ENCODE measurements at places on chromosomes 3 and 15.
A peak's percentile ranks its signal among the peaks of the same experiment; 100 is the strongest.

DNA sequence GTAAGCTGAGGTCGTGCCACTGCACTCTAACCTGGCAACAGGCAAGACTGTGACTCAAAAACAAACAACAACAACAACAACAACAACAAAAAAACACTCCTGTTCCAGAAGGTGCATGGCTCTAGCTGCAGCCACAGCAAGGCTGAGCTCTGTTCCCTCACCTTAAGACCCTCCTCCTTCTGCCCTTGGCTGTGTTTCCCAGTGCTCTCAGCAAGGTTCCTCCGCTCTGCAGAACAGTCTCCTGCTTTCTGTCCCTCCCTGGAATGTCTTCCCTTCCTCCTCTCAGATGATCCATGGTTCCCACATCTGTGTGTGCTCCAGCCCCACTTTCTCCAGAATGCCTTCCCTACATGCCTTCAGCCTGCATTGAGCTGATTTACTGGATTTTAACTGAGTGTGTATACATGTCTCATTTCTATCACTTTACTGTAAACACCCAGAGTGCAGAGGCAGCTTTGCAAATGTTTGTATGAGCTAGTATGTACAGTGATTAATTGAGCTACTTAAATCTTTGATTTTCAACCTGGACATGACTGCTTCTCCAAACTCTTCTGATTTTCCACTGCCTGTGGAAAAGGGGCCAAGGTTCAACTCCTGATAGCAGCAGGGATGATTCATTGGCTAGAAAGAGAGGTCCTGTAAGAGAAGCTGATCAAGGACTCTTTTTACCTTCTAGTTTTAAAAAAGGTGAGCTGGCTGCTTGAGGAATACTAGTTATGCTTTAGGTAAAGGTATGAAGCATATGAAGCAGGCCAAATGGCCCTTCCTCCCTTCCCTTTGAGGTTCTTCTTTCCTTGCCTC lies 14.7 kb downstream of the ANKUB1 start:
- no peak for DNase-seq

DNA sequence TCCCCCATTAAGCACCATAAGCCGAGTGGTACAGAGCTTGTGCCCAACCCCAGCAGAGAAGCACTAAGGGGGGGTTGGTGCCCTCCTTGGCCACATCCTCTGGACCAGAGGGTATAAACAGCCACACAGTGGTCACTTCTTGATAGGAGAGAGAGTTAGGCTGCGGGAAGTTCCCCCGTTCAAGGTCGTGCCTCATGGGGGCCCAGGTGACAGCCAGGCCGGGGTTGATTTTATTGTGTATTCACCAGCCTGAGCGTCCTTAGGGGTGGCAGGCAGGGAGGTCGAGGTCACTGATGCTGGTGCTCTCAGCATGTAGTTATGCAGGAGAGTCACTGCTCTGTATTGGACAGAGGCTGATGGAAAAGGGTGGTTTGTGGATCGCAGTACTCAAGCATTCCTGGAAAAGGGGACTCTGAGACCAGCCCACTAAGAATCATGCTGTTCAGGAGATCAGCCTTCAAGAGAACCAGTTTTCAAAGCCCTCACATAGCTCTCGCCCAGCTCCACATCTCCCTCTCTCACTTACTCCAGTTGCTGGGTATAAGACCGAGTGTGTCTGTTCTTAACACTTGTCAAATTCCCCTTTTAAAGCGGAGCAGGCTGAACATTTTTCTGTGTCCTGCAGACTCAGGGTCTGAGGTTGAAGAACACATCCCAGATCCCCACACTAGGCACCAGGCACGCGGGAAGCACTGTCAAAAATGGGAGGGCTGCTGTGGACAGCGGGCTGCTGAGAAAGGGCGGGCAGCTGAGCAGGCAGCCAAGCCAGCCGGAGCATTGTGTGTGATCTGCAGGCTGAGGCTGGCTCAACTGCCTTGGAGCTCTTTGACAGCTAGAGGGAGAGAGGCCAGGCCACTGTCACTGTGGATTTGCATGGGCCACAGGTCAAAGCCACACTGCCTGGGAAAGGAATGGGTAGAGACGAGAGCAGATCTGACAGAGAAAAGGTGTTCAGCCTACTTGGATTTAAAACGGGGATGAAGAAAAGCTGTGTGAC lies 279.3 kb upstream of the LRRFIP2 start:
- DNase-seq, result peak; percentile 37

DNA sequence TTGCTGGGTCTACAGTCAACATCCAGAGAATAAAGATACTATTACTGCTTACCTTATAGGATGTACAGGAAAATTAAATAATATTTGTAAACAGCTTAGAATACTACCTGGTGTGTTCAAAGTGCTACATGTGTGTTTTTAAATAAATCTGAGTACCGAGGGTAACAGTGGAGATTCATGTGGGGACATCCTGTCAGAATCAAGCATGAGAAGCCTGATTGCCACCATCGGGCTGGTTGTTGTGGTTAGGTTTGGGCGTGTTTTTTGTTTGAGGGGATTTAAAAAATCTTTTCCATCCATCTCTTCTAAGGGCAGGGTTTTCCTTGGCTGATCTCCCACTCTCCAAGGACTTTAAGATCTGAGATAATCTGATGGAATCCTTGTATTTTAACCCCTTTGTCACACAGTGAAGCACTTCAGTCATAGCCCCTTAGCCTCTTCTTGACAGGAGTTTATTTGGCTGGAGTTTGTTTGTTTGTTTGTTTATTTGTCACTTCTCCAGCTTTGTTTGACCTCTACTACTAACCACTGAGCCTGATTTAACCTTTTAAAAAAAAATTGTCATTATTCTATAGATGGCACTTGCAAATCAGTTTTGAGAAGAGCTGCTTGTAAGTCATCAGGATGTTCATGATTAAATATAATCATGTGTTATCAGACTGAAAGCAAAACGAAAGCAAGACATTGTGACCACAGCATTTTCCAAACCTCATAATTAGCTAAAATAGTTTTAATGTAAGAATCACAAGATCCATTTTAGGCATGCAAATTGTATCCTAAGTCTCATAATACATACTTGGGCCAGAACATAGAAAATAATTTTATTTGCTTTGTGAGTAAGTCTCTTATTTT lies 72.8 kb upstream of the RARB start:
- DNase-seq, result no peak

DNA sequence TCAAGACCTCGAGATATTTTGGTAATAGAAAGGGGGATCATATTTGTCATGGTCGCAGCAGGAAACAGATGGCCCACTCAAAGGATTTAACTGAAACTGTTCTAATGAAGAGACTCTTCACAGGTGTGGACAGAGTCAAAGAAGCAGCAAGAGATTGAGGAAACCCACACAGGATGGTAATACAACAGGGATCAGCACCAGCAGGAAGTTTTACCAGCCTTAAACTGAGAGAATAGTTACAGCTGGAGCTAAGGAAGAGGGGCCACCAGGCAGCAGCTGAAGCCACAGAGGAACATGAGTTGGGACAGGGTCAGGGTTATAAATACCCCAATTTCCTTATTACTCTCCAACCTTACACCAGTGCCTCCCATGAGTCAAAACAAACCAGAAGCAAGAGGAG lies 131.8 kb upstream of the UBE2E2 start:
- DNase-seq, result no peak

DNA sequence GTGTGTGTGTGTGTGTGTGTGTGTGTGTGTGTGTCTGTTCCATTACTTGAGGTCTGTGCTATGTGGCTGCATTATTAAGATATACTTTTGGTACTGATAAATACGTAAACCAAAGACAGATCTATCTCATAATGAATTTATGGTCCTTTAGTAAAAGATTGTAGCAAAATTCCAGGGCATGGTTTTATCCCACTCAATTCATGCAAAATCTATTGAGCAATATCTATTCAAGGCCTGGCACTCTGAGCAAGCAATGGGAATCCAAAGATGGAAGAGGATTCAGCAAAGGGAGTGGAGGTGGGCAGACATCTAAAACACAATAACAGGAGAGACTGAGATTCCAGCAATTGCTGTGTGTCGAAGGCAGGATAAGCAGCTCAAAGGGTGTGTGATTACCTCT lies 86.8 kb downstream of the RFTN1 start:
- DNase-seq, result no peak

DNA sequence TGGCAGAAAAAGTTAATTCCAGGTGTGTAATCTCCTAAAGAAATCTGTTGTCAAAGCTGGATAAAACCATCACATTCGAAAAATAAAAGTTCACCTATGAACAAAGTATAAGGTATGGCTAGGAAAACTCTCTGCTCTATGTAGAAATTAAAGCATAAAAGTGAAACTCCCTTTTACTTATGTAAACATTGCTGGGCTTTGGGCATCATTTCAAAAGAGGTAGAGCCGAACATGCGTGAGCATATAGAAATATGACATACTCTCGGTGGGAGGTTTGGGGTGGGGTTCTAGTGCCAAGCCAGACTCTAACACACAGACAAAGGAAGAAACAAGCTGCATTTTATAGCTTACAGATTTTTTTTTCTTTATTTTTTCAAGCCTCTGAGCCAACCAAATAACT lies 306.8 kb upstream of the ATP11B start:
- DNase-seq, result no peak

DNA sequence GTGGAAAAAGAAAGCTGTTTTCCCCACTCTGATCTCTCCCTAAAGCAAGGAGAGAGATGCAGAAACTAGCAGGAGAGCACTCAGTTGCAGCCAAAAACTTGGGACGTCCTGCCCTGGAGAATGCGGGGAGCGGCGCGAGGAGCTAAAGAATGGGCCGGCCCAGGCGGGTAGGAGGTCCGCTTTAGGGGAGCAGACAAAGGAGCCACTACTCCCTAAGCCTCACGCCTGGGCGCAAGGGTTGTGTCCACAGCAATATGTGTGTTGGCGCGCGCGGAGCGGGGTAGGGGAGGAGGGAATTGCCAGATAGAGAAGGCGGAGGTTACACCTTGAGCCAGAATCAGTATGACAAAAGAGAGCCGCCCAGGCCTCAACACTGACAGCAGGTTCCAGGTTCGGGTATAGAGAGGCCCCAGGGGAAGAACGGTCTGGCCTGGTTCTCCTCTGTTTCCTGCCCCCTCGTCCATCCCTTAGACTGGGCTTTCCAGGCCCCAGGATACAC lies 2.9 kb downstream of the WNT5A start:
- no peak for DNase-seq

GRCh38 chr3:145133281-145133680 lies 1027.7 kb downstream of the PLOD2 start:
- DNase-seq, result no peak

- DNase-seq, result no peak
These were observed 231.0 kb downstream of the ITPR1 start for GRCh38 chr3:4724051-4724629.

DNA sequence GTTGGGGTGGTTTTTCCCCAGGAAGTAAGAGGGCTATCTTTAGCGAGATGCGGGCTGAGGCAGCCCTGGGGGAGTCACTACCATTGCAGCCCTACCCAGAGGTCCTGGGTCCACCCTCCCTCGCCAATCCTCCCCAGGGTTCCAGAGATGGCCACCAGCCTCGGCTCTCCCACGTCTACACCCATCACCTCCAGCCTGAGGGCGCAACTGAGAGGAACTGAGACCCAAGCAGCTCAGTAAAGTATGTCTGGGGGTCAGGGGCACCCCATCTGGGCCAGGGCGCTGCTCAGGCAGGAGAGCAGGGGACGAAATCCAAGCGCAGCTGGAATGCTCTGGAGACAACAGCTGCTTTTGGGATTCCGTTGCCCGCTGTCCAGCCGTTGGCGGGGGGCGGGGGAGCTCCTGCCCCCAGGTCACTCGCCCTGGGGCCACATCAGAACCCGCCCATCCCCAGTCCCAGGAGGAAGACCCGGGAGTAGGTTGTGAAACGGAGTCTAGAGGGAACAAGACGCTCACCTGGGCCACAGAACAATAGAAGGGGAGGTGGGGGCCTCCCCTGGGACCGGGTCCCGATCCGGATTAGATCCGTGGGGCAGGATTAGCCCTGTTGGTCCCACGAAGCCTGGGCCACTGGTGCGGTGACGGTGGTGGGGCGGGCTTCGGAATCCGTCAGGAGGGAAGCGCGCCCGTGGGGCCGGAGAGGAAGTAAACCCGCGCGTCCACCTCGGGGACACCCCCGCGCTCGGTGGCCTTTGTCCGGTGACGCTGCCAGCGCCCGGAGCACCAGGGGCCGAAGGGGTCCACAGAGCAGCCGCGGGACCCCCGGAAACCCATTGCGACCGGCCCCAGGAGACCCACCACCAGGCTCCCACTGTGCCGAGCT lies 1.4 kb upstream of the NDUFAF3 start:
- DNase-seq, result no peak

DNA sequence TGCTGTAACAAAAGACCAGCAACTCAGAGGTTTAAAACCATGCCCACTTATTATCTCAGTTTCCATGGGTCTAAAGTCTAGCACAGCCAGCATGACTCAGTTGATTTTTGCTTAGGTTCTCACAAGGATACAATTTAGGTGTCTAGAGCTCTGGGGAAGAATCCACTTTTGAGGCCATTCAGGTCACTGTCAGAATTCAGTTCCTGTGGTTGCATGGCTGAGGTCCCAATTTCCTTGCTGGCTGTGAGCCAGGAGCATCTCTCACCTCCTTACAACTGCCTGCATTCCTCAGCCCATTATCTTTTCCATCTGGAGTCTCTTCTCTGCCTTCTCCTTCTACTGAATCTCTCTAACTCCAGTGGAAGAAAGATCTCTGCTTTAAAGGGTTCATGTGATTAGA lies 240.5 kb upstream of the CFAP20DC start:
- DNase-seq, result no peak

DNA sequence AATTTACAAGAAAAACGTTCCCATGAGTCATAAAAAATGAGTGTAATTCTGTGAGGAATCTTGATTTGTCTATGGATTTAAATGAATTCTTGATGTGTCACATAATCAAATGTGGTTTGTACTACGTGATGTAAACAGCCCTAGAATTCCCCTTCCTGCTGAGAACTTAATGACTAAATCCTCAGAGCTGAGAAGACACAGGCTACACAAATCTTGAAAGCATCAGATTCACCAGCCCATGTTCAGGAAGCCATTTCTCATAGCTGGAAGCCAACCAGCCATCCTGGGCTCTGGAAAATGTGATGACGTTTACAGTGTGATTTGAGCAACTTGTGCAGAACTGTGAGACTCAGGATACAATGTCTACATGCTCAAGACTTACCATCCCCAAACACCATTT lies 193.7 kb upstream of the MME start:
- DNase-seq, result no peak

GRCh38 chr15:36370051-36370730 lies 209.2 kb upstream of the CDIN1 start:
- no peak for DNase-seq

DNA sequence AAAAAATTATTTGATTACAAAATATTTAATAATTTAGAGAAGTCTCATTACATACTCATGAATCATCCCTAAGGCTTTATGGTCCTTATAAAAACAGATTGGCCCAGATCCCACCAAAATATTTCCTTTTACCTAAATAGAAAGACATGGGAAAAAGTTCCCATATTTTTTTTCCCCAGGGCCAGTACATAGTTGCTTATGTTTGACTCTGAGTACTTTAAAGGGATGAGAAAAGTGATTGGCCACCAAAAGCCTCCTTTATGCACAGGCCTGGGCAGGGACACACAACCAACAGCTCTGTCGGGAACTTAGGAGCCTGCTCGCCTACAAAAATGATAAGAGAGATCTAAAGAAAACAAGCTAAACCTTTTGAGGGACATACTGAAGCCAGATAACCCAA lies 22.3 kb downstream of the KCNAB1 start:
- no peak for DNase-seq

- peak; percentile 38 for DNase-seq
These were observed 11.9 kb downstream of the RASA2 start for GRCh38 chr3:141498598-141499223.
